Dermis blood vessel endothelial cell (primary cell): ENCODE measurements at places on chromosomes 1 and 21.

DNA sequence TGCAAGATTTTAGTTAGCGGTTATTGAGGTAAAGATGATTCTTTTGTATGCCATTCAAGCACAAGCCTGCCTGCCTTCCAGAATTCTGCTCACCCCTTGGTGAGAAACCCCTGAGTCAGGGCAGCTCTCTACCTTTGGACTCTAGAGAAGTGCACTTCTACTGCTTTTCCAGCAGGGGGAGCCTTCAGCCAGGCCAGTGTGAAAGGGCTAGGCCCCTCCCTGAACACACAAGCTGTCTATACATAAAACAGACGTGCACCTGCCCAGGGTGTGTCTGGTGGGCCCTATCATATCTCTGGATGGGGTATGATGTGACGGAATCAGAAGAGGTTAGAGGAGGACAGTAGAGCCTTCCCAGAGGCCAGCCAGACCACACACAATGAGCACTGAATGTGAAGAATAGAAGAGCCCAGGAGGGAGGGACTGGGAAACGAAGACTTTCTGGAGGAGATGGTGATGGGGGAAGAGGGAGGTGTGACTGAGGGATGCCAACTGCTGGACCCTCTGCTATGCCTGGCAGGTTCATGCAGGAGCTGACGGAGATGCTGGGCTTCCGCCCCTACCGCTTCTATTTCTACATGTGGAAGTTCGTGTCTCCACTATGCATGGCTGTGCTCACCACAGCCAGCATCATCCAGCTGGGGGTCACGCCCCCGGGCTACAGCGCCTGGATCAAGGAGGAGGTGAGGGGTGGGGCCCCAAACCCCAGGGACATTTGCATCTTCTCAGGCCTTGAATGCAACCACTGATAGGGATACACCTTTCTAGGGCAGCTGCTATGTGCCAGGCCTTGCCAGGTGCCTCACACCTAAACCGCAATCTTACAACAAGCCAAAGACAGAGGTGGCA lies 13.0 kb upstream of the KCNC4 start:
- peak; percentile 60 for DNase-seq

- DNase-seq = no peak
These were observed 251.9 kb downstream of the SDCCAG8 start for GRCh38 chr1:243507672-243508302.

DNA sequence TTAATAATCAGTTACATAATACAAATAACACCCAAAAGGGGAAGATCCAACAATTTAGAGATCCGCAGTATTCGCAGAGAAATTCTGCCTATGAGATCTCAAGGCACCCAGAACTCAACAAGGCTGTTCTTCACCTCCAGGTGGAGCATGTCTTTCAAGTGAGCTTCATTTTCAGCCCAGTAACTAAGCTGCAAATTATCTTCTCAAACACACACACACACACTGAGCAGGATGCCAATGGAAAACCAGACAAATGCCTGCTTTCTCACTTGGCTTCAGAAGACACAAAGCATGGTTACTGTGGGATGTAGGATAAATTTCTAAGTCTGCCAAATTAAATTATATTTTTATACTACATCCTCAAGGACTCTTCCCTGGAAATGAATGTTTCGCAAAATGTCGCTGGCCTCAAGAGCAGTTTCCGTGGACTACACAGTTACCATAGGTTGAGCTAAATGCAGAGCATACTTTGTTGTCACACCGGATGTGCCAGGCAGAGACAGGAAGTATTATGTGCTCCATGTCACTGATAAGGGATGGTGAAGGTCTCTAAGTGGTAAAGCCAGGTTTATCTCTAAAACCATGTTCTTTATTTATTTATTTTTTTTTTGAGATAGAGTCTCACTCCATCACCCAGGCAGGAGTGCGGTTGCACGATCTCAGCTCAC lies 30.3 kb downstream of the UBR4 start:
- peak; percentile 76 for DNase-seq

DNA sequence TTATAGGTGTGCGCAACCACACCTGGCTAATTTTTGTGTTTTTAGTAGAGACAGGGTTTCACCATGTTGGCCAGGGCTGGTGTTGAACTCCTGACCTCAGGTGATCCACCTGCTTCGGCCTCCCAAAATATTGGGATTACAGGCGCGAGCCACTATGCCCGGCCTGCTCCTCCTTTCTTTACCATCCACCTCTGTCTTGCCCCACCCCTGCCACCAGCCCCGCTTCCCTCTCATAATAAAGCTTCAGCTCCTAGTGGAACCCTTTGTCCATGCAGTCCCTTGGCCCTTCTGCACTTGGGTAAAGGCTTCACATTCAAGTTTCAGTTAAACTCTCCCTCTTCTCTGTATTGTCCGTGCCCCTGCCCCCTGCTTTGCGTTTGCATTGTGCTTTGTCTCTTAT lies 120.1 kb downstream of the CAMTA1 start:
- no peak for DNase-seq

- peak; percentile 30 for DNase-seq
These were observed 453 bp downstream of the PABPC4 start for GRCh38 chr1:39576016-39576657.

DNA sequence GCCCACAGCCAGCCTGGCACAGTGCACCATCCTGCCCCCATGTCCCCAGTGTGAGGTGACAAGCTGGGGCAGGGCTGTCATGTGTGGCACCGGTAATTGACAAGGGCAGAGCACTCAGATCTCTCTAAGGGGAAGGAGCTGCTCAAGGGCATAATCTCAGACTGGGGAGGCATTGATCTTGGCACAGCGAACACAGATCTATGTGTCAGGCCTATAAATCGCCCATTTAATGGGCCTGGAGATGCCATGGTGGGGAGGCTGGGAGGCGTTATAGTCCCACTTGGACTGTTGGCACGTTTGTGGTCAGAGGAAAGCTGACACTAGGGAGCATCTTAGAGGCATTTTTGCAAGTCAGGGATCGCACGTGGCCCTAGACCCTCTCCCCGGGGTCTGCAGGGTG lies 594.1 kb downstream of the PTPRU start:
- no peak for DNase-seq

- DNase-seq = no peak
These were observed 100.8 kb upstream of the KIAA1614 start for GRCh38 chr1:180811886-180812285.

GRCh38 chr1:238465449-238465848 lies 574.7 kb upstream of the ZP4 start:
- no peak for DNase-seq

DNA sequence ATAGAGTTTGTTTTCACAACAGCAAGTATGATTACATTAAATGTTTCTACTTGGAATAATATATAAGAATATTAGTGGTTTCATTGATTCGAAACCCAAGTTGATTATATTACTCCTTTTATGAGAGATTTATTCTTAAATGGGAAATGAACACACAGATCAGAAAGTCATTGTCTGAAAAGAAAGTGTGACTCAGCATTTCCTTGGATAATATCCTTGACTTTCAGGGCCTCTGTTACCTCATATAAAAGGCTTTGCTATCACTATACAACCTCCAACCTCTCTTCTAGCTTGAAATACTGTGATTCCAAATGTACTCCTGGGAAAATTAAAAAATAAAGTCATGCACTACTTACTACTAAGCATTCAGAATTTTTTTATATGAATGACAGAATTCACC lies 295.3 kb upstream of the LYPLAL1 start:
- peak; percentile 84 for DNase-seq

DNA sequence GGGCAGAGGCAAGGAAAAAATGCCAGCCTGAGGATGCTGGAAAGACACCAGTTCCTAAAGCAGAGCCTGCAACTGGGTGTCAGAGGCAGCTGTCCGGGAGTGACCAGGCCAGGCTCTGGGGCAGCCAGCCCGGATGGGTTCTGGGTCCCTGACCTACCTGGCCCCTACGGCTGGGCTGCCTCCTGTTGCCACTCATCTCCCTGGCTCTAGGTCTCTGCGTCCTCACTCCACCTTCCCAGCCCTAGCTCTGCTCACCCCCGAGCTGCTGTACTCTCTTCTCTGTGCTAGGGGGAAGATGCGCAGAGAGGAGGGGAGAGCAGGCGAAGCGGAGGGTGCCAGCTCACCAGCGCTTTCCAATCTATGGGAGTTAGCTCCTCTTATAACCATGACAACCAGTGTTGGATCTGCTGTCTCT lies 9.0 kb downstream of the ARHGEF2 start:
- no peak for DNase-seq

DNA sequence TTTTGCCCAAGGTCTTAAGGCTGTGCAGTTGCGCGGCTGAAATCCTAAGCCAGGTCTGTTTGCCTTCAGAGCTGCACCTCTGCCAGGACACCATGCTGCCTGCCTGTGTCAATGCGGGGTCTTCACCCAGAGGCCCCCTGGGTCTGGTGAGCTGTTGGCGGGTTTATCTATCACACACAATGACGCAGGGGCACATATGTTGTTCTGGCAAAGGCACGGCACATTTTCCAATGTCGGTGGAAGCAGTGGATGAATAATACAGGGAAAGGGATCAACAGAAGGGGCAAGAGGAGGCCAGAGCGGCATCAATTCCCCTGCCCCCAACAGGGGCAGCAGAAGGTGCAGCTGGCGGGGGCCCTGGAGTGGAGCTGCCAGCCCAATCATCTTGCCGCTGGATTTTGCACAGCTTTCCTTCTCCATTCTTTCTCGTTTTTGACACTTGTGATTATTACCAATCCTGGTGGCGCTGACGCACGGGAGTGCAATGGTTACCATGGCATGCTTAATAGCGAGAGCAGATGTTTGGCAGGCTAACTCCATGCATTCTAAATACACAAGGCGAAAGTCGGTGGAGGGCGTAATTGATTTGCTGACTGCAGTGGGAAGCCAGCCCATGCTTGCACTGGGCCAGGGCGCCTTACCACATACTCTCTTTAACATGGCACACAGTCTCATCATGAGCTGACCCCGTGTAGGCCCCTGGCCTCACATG lies 45.8 kb upstream of the CYP2J2 start:
- no peak for DNase-seq

GRCh38 chr1:3251807-3252428 lies 182.9 kb downstream of the PRDM16 start:
- no peak for DNase-seq

- DNase-seq = no peak
These were observed 27.5 kb upstream of the SLAMF6 start for GRCh38 chr1:160550572-160551034.

DNA sequence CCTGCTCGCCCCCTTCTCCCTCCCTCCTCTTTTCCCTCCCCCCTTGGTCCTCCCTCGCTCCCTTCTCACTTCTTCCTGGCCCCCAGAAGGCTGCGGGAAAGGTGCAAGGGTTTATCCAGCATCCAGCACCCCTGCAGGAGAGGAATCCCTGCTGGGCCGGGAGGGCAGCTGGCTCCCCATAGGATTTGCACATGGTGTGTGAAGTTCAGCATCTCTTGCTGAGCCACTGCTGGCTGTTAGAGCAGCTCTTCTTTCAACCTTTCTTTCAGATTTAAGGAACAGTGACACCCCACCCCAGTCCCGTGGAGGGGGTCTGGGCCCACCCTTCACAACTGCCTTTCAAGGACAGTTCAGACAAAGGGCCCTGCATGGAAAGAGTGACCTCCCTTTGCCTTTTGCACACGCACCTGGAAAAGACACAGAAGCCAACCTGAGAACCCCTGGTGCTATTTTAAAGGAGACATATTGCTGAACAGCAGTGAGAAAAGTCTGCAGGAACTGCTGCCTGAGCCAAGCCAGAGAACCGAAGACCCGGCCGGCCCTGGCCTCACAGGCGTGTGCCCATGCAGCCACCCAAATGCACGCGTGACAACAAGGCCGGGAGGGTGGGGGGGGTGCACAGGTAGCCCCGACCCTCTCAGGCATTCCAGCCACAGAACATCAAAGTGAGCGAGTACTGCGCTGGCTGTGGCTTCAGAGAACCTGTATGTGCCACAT lies 66.6 kb downstream of the SLC37A1 start:
- no peak for DNase-seq

- DNase-seq = peak; percentile 63
These were observed 76.7 kb downstream of the ARHGEF16 start for GRCh38 chr1:3530926-3531818.

GRCh38 chr21:43900078-43900385 lies 35.0 kb downstream of the AGPAT3 start:
- no peak for DNase-seq

DNA sequence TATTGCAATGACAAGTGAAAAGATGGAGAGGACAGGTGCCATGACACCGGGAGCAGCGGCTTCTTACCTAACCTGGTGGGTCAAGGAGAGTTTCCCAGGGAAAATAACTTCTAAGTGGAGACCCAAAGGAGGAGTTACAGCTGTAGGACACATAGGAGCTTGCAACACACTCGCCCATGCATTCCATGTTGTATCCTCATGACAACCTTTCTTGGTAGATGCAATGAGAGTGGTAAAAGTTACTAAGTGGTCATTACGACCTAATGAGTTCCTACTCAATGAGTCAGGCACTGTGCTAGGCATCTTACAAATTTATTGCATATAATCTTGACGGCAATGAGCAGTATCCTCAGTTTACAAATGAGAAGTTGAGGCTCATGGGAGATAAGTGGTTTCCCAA lies 119.5 kb upstream of the HOOK1 start:
- no peak for DNase-seq

DNA sequence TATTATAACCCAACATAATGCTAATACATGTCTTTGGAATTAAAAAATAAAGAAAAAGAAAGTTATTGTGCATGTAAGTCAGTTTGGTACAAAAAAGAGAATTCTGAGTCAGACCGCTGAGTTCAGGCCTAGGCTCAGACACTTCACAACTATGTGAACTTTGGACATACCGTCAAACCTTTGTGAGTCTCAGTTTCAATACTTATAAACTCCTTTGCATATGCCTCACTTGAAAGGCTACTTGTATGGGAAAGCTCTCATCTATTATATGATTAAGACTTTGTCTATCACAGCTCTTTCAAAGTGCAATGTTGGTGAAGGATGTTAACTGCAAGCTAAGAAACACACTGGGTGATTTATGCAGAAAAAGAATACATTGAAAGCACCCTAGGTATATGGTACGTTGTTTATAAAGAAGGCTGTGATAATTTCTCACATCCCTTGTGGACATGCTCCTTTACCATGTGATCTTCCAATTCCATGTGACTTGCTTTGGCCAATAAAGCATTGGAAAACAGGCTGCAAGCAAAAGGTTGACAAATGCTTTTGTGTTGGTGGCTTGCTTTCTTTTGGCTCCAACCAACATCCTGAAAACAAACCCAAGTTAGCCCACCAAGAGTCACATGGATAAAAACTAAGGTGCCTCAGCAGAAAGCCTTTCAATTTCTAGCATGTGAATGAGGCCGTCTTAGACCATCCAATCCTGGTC lies 49.6 kb downstream of the INTS7 start:
- no peak for DNase-seq

- no peak for DNase-seq
These were observed 13.1 kb upstream of the SLC25A34 start for GRCh38 chr1:15722836-15723532.

DNA sequence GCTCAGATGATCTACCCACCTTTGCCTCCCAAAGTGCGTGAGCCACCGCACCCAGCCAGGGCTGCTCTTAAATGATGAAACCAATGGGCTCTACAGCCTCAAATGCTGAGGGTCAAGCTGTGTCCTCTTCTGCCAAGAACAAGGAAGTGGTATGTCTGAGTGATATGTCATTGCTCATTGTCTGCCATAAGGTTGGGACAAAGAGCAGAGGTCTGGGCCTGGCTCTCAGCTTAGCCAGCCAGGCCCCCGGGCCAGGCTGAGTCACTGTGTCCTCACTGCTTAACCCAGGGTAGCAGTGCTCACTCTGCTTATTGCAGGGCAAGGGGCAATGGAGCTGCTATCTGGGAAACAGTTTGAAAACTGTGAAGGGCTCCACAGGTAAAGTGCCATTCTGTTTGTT lies 8.3 kb upstream of the ETS2 start:
- no peak for DNase-seq
